HT1080 (cell line): ENCODE measurements at places on chromosomes 1 and 21.

- no peak for DNase-seq
Observed at GRCh38 chr1:242431786-242432185, 92.7 kb downstream of the PLD5 start.

- no peak for DNase-seq
Observed at GRCh38 chr1:171140956-171141687, 44.0 kb upstream of the FMO2 start.

DNA sequence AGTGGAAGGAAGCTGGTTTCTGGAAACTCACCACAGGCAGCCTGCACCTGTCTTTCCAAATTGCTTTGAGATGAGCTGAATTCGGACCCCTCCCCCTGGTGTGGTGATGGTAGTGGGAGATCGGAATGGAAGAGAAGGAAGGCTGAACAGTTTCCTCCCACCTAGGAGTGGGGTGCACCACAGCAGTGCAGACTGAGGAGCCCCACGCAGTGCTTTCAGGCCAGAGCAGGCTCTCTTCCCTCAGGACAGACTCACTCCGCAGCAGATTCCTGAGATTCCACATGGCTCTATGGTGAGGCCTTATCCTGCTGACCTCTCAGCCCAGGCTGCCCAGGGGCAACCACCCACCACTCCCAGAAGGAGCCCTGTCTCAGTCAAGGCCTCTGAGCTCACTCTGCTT is 80.9 kb downstream of the ATP1A1 start:
- DNase-seq = no peak

DNA sequence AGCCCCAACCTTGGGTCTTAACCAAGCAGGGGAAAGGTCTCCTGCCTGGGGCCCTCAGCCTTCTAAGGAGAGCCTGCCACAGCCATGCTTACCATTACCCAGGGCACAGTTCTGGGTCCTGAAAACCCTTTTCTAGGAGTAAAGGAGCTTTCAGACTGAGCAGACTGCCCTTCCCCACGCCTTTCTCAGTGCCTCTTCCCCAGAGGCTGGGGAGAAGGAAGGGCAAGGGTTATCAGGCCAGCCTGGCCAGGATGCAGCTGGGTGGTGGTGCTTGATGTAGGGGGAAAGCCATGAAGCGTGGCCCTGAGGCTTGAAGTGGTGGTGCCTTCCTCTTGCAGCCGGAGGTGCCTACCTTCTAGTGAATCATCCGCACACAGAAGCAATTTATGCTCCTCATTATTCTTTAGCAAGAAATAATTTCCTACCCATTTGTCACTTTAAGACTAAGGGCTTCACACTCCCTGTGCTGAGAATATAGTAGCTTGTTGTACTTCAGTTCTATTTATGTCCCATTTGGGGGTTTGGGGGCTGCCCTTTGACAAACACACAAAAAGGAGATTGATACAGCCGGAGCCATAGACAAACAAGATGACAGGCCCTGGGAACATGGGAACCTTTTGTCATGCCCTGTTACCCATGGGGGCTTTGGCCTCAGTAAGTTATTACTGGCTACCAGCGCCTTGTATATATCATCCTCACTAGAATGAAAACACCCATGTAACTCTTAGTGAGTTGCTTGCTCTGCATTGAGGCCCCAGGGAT is 40.7 kb downstream of the MAN1C1 start:
- no peak for DNase-seq

- no peak for DNase-seq
Observed at GRCh38 chr1:7550981-7551380, 220.1 kb upstream of the VAMP3 start.

DNA sequence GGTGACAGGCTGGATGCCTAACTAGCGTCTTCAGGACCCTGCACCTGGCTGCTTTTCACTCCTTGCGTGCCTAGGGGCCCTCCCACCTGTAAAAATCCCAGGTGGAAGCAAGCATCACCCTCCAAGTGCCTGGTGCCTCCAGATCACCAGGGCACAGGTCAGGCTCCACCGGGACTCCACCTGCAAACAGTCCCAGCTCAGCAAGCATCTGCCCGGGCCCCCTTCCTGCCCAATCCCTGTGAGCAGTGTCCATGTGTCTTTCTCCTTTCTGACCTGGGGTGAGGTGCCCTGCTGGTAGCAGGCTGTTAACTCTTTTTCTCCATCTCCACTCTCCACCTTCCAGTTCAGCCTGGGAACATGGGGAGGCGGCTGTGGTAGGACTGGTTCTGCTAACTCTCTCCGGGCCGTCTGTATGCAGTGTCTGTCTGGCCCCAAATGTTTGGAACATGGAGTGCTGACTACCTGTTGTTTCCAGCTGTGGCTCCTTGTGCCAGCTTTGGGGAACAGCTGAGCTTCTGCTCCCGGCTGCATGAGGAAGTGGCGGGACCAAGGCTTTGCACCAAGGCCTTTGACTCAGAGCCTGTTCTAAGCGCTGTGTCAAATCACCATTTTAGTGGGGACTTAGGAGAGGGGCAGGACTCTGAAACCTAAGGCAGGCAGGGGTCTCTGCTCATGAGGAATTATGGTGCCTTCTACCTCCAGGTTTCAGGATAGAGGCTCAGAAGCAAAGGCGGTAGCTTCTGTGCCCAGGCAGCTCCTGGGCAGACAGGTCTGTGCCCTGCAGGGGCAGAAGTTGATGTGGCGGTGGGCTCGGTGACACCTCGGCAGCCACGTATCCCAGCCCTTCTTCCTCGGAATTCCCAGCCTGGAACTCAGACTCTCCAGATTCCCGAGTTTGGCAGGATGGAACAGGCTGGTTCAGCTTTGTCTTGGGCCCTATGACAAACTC is 5.5 kb downstream of the GPR137B start:
- no peak for DNase-seq

GRCh38 chr1:32872192-32872460 is 1.4 kb upstream of the FNDC5 start:
- DNase-seq = no peak

DNA sequence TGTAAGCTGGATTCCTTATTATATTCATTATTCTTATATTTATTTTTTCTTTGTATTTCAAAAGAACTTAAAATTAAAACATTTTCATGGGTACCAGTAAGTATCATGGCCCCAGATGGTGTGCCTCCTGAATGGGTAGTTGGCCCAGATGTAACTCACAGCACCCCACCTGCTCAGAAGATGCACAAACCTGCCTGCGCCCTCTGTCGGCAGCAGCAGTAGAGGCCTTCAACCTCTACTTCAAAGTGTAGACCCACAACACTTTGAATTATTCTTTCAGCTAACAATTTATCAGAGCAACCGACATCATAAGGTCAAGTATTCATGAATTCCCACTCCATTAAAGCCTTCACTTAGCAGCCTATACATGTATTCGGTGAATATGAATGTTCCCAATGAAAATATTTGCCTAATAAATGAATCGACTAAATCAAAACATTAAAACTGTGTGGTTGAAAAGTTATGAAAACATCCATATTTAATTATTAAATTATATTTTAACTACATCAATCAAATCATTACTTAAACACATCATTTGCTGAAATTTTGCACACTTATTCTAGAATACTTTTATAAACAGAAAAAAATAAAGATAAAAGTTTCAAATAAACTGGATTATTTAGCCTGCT is 25.4 kb downstream of the PIGM start:
- DNase-seq = peak; percentile 69

- DNase-seq = no peak
Observed at GRCh38 chr1:10639011-10639774, 157.3 kb downstream of the CASZ1 start.

GRCh38 chr1:225650179-225650578 is 2.7 kb downstream of the ENAH start:
- DNase-seq = no peak

DNA sequence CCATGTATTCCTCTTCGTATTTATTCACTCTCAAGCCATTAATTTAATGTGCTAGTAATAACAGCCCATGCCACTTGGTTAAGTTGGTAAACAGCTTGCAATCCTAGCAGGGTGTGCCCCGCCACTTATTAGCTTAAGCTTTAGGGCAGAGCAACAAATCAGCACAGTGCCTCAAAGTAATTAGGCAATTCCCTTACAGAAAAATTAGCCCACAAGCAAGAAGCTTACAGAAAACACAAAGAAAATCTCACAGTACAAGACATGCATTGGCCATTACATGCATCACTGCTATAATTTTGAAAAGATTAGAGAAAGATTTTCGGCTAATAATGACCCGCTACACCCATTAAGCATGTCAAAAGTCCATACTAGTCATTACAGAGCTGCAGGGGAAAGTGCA is 47.6 kb downstream of the TGFB2 start:
- DNase-seq = no peak

DNA sequence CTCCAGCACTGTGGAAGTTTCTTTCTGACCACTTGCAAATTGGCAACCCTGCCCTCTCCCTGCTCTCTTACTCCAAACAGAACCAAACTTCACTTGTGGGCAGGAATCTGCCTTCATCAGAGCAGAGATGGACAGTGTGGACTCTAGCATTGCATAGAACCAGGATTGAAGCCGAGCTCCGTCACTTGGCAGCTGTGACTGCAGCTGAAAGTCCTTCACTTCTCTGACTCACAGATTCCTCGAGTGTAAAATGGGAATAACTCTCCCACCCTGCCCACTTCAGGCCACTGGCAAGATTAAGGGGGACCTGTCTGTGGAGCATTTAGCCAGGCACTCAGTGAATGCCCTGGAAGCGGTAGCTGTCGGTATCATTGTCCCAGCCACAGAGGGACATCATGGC is 75.7 kb upstream of the ZBTB40 start:
- DNase-seq = no peak
